Activated CD8-positive, alpha-beta T cell treated with anti-CD3 and anti-CD28 coated beads for 36 hours (primary cell): ENCODE measurements at places on chromosomes 5 and 9. TPM values are rescaled to one million over a fixed set of nuclear protein-coding genes. Genes with fewer than 3 reads are reported as not detected.

GRCh38 chr9:68640421-68641089 lies 64.5 kb upstream of the PIP5K1B start:
- H3K4me1 ChIP-seq, result no peaks in the 10 kb centered on the region
- no peaks in the 10 kb centered on the region for H3K36me3 ChIP-seq
- H3K27me3 ChIP-seq, result peaks cover 17% of the 10 kb centered on the region
- H3K4me3 ChIP-seq, result no peak overlapping the region
- H3K27ac ChIP-seq, result no peak overlapping the region

DNA sequence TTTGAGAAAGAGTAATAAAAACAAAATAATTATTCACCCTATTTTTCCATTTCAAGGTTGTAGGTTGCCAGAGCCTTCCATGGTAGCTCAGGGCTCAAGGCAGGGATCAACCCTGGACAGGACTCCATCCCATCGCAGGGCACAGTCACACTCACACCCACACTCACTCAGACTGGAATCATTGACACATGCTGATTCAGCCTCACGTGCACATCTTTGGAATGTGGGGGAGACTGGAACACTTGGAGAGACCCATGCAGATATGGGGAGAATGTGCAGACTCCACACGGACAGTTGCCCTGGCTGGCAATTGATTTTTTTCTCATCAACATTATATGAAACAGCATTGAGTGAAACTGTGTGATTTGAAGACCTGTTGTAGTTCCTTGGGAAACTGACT lies 234.1 kb downstream of the ADGRV1 start:
- H3K4me3 ChIP-seq, result no peak overlapping the region
- H3K36me3 ChIP-seq, result no peaks in the 10 kb centered on the region
- no peak overlapping the region for H3K27ac ChIP-seq

GRCh38 chr9:108569624-108570023 lies 286.2 kb downstream of the ACTL7B start:
- peaks cover 9% of the 10 kb centered on the region for H3K27me3 ChIP-seq
- DNase-seq, result no peak
- no peaks in the 10 kb centered on the region for H3K36me3 ChIP-seq
- H3K27ac ChIP-seq, result no peak overlapping the region
- H3K4me3 ChIP-seq, result no peak overlapping the region
- no peaks in the 10 kb centered on the region for H3K4me1 ChIP-seq

DNA sequence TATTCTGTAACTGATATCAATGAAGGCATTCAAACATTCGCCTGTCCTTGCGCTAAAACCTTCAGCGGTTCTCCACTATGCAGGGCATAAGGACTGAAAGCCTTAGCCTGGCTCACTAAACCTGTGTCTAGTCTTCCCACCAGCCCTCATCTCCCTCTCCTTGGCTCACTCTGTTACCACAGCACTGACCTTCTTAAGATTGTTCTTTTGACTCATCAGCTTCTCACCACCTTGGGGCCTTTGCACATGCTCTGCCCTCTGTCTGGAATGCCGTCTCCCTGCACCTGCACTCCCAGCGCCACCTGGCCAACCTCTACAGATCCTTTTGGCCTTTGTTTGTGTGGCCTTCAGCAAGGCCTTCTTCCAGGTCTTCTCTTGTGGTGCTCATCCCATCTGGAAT lies 131.8 kb upstream of the IER5L start:
- no peak for DNase-seq
- H3K27me3 ChIP-seq, result no peaks in the 10 kb centered on the region
- no peak overlapping the region for H3K4me3 ChIP-seq
- no peak overlapping the region for H3K27ac ChIP-seq
- peaks cover 11% of the 10 kb centered on the region for H3K4me1 ChIP-seq

GRCh38 chr9:69785757-69786156 lies 25.9 kb upstream of the PTAR1 start:
- H3K27ac ChIP-seq, result no peak overlapping the region
- H3K4me3 ChIP-seq, result no peak overlapping the region
- no peaks in the 10 kb centered on the region for H3K36me3 ChIP-seq

- H3K4me1 ChIP-seq, result no peaks in the 10 kb centered on the region
- no peak overlapping the region for H3K4me3 ChIP-seq
- no peaks in the 10 kb centered on the region for H3K36me3 ChIP-seq
- peaks cover 3% of the 10 kb centered on the region for H3K27me3 ChIP-seq
Observed at GRCh38 chr5:128927644-128928043, 37.6 kb upstream of the SLC27A6 start.

GRCh38 chr5:104431002-104431620 lies 868.5 kb upstream of the NUDT12 start:
- H3K27me3 ChIP-seq, result no peaks in the 10 kb centered on the region
- no peak overlapping the region for H3K27ac ChIP-seq
- no peak overlapping the region for H3K4me3 ChIP-seq

DNA sequence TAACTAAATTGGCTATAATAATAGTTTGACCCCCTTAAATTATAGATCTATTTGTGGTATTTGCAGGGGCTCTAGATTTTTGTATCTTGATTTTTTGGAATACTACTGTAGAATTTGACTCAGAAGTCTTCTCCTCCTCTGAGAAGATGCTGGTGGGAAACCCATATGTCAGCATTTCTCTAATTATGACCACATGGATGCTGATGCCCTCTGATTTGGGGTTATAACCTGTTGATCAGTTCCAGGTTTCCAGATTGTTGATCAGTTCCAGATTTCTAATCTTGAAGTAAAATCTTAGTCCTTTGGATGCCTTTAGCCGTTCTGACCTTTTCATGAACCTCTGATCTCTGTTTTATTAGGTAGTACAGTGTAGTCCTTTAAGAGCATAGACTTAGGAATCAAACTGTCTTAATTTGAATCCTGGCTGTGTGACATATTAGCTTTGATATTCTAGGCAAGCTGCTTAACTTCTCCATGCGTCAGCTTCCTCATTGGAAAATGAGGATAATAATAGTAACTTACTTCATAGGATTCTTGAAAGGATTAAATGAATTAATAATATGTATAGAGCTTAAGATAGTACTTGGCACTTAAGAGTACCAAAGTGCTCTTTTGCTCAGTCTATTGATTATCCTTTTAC lies 8.1 kb downstream of the FSD1L start:
- peaks cover 7% of the 10 kb centered on the region for H3K27me3 ChIP-seq
- H3K36me3 ChIP-seq, result no peaks in the 10 kb centered on the region
- H3K27ac ChIP-seq, result no peak overlapping the region
- no peak overlapping the region for H3K4me3 ChIP-seq
- DNase-seq, result no peak
- no peaks in the 10 kb centered on the region for H3K4me1 ChIP-seq

DNA sequence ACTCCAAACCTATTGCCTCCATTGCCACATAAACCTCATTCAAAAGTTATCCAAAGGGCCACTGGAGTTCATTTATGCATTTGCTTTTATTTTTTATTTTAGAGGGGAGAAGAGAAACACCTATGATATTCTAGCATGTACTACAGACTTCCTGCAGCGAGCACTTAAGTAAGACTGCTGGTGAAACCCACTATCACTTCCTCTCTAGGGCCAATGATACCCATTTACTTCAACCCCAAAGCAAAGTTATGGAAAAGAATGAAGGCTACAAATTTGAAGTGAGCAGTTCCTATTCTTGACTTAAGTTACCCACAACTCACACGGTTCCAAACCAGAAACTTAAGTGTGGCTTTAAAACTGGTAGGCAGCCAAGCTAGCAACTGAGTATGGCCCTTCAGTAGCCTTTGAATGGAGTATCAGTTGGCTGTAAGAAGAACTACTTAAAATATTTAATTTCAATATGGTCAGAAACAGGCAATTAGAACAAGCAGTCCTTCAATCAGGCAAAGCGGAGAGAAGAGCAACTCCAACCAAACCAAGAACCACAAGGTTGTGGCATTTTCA lies 94.1 kb downstream of the GPR21 start:
- H3K27ac ChIP-seq, result no peak overlapping the region
- no peak for DNase-seq
- H3K4me3 ChIP-seq, result no peak overlapping the region

GRCh38 chr9:108813951-108814601 lies 41.7 kb downstream of the ACTL7B start:
- H3K4me3 ChIP-seq, result no peak overlapping the region
- no peaks in the 10 kb centered on the region for H3K36me3 ChIP-seq
- no peaks in the 10 kb centered on the region for H3K4me1 ChIP-seq
- DNase-seq, result no peak
- peaks cover 11% of the 10 kb centered on the region for H3K27me3 ChIP-seq

- peaks cover 51% of the 10 kb centered on the region for H3K36me3 ChIP-seq
- H3K4me3 ChIP-seq, result no peak overlapping the region
- H3K4me1 ChIP-seq, result peaks cover 4% of the 10 kb centered on the region
Observed at GRCh38 chr9:114602620-114603019, 8.5 kb upstream of the TMEM268 start.

- peaks cover 16% of the 10 kb centered on the region for H3K36me3 ChIP-seq
- H3K27ac ChIP-seq, result no peak overlapping the region
- no peak overlapping the region for H3K4me3 ChIP-seq
- peaks cover 30% of the 10 kb centered on the region for H3K4me1 ChIP-seq
Observed at GRCh38 chr9:95460518-95461164, 56.1 kb downstream of the PTCH1 start.

GRCh38 chr5:168788107-168788506 lies 208.9 kb upstream of the PANK3 start:
- no peak overlapping the region for H3K27ac ChIP-seq
- no peaks in the 10 kb centered on the region for H3K36me3 ChIP-seq
- peaks cover 3% of the 10 kb centered on the region for H3K27me3 ChIP-seq
- no peak for DNase-seq

DNA sequence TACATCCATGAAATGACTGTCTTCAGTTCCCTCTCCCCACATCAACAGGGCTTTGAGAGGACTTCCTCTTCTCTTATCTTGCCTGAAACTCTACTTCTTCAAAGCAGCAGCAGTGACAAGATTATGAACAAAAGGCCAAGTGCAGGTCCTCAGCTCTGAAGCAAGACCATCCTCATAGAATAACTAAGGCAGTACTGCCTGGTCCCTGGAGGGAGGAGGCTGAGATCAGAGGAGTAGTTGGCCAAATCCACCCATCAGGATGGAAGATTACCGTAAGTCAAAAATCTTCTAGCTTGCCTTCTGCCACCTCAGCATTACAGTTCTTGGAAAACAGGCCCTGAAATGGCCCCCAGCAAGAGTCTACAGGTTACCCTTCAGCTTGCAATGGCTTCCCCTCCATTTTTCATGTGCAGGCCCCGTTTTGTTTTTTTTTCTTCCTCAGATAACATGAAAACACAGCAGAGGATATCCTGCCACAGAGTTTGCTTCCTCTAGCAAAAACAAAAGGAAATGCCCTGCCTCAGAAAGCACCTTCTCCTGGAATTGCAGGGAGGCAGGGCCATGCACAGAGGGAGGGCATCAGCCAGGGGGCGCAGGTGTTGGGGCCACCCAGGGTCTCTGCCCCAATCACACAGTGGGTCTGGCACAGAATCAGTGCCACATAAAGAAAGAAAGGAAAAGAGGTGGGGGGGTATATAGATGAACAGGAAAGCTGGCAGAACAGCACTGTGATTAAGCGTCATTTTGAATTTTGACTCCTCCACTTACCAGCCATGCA lies 40.0 kb downstream of the KLHL3 start:
- peaks cover 40% of the 10 kb centered on the region for H3K4me1 ChIP-seq
- DNase-seq, result peak; percentile 15
- H3K27me3 ChIP-seq, result no peaks in the 10 kb centered on the region
- H3K27ac ChIP-seq, result peak overlapping the region; percentile 92
- H3K36me3 ChIP-seq, result peaks cover 9% of the 10 kb centered on the region

DNA sequence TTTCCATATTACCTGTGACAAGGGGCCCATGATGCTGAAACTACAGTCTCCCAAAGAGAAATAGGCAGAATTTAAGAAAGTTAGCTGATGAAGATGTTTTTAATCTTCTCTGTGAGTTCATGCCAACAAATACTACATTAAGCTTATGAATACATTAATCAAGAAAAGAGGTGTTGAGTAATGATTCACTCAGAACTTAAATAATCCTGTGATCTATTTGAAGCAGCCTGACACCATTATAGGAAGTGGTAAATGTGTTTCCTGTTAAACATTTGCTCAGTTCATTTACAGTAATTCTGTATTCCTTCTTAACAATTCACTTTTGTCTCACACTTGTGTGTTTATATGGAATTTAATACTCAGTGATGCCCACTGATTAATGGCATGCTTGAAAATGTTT lies 75.0 kb upstream of the IZUMO3 start:
- no peaks in the 10 kb centered on the region for H3K4me1 ChIP-seq
- H3K27ac ChIP-seq, result no peak overlapping the region
- H3K36me3 ChIP-seq, result no peaks in the 10 kb centered on the region

DNA sequence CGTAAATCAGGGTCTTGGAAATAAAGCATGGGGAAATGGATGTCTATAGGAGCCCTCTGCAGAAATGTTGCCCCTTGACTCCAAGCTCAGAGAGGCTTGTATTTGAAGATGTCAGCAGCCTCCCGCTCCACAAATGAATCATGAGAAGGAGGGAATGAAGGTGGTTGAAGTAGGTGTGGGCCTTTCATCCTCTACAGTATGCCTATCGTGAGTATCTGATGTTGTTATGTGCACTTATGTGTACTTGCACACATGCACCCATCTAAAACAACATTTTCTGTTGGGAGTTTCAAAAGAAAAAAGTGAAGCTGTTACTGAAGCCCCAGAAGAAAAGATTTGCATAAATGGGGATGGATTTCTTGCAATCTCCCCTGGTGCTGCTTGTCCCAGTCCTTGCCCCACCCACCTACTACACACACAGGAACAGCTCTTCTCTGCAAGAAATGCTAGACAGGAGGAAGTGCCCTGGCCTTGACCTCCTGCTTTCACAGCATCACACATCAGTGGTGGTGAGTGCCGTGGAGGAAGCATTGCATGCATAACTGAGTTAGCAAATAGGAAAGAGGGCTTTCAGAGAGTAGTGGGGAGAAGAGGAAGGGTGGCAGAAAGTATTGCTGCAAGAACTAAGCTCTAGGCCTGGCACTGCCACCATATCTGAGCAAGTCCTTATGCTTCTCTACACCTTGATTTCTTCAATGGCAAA lies 156.1 kb downstream of the SNX18 start:
- no peaks in the 10 kb centered on the region for H3K27me3 ChIP-seq
- H3K36me3 ChIP-seq, result no peaks in the 10 kb centered on the region
- DNase-seq, result peak; percentile 73
- H3K4me1 ChIP-seq, result peaks cover 52% of the 10 kb centered on the region
- no peak overlapping the region for H3K4me3 ChIP-seq
- peak overlapping the region; percentile 4 for H3K27ac ChIP-seq

DNA sequence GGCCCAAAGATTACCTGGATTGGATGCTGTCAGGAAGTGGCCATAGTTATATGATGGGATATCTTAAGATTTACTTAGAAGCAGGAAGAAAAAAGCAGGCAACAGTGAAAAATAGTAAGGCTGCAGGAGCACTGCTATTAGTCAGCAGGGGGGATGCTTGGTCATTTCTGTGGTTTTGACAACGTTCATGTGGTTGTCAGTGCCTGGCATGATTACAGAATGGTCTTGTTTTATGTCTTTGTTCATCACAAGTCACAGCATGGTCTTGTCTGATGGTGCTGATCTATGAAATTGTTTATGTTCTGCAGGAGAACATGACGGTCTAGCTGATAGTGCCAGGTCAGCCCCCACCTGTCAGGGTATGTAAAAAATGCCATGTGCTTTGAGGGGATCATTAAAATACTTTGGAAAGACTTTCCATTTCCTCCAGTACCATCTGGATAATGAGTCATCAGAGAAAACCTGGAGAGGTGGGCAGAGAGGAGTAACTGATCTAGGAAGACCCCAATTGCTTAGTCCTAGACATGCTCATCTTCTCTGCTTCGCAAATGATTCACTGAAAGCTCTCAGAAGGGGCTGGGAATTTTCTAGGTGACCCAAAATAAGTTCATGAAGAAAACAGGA lies 48.5 kb downstream of the PLGRKT start:
- H3K27ac ChIP-seq, result no peak overlapping the region
- H3K27me3 ChIP-seq, result no peaks in the 10 kb centered on the region
- DNase-seq, result peak; percentile 65
- H3K4me1 ChIP-seq, result peaks cover 20% of the 10 kb centered on the region

- H3K36me3 ChIP-seq, result no peaks in the 10 kb centered on the region
- DNase-seq, result no peak
- no peak overlapping the region for H3K4me3 ChIP-seq
- H3K27ac ChIP-seq, result no peak overlapping the region
- peaks cover 29% of the 10 kb centered on the region for H3K4me1 ChIP-seq
Observed at GRCh38 chr9:110142868-110143481, 65.0 kb downstream of the C9orf152 start.

Gene OR2Y1
- not detected for total RNA-seq

Gene PCDHGA8
- not detected for total RNA-seq

Gene LURAP1L
- not detected for total RNA-seq
